ENCODE measurements at places on chromosomes 1 and 21. TPM values are rescaled to one million over a fixed set of nuclear protein-coding genes. Genes with fewer than 3 reads are reported as not detected.

- no peak for DNase-seq
Measured at GRCh38 chr1:12026586-12026985, 7.3 kb downstream of the MIIP start.

DNA sequence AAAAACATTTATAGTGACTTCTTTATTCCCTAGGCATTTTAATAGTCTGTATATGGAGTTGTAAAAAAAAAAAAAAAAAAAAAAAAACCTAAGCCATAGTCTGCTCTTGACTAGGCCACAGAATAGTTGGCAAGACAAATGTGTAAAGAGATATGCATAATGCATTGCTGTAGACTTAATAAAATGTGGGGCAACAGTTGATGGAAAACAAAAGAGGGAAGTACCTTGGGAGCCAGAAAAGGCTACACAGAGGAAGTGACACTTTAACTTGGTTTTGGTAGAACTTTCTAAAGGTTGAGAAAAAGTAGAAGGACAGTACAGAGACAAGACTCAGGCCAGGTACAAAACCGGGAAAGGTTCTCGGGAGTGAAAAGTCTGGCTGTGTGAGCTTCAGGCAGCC, 802.9 kb upstream of the ADAMTS5 start:
- no peak for DNase-seq

Gene NR1I3
- not detected for total RNA-seq

DNA sequence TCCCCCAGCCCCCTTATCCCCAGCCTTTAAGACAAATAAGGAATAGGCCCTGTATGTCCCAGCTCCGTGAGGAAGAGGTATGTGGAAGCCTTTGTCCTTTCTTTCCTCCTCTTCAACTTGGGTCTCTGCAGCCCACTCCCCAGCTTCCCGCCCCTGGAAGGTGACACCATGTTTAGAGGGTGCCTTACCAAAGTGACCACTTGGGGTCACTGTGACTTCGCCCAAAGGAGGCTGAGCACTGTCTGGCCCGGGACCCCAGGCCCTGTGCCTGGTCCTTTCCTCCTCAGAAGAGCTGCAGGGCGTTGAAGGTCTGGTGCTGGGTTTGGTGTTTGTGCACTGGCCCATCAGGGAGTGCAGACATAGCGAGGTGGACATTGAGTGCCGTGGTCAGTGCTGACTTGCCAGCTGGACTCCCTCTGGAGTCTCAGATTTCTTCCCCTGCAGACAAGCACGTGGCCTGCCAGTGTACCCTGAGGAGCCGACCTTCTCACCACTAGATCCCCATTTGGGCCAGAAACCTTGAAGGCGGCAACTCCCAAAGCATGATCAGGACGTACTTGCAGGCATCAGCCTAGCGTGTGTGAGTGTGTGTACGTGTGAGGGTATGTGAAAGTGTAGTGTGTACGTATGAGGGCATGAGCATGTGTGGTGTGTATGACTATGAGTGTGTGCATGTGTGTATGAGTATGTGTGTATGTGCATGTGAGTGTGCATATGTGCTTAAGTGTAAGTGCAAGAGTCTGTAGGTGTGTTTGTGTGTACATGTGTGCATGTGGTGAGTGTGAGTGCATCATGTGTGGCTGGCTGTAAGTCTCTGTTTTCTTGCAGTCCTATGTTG, 181.4 kb upstream of the KIAA0040 start:
- peak; percentile 46 for DNase-seq

- no peak for DNase-seq
Measured at GRCh38 chr1:101847626-101848025, 149.1 kb downstream of the OLFM3 start.

GRCh38 chr1:224057461-224058199, 56.3 kb upstream of the FBXO28 start:
- no peak for DNase-seq

DNA sequence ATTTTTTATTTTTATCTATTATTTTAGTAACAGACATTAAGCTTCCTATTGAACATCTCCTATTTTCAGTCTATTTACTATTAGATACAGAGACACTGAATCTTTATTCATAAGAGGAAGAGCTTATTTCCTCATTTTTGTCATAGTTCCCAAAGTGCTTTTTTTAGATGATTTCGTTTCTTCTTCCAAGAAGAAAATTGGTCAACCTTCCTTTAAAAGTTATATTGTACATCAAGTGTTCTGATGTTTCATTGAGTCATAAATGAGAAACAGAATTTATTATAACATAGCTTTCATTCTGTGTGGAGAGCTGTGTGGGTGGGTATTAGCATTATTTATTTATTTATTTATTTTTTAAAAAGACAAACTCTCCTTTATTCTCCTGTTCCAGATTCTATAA, 50.6 kb upstream of the BACH1 start:
- DNase-seq: no peak

GRCh38 chr1:233672732-233673131, 58.8 kb downstream of the KCNK1 start:
- no peak for DNase-seq

DNA sequence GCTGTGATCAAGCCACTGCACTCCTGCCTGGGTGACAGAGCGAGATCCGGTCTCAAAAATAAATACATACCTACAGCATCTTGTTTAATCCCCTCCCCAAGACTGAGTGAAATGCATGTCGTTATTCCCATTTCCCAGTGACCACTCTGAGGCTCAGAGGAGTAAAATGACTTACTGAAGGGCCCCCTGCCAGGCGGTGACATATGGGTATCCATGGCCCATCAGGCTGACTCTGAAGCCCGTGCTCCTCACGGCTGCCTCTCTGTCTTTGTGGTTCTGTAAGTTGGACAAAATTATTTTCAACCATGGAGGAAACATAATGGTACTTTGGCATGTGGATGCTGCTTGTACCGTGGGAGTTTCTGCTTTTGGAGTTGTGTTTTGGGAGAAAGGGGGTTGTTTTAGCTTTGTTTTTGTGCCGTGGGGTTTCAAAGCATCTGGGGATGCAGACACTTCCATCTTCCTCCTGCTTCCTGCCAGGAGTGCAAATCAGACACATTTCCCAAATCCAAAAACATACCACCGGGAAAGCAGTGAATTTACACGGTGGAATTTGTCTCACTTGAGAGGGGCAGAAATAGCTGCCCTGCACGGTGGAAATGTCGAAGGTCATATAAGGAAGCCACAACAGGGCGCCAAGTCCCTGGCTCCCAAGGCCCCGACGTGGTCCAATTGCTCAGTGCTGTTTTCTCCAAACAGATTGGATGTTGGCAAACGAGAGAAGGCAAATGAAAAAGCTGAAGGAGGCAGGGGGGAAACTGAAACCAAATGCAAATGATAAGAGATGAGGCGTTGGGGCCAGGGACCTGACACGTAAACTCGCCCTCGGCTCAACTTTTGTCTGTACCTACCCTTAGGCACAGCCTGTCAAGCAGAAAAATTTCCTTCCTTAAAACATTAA, 17.1 kb upstream of the PINK1 start:
- no peak for DNase-seq

DNA sequence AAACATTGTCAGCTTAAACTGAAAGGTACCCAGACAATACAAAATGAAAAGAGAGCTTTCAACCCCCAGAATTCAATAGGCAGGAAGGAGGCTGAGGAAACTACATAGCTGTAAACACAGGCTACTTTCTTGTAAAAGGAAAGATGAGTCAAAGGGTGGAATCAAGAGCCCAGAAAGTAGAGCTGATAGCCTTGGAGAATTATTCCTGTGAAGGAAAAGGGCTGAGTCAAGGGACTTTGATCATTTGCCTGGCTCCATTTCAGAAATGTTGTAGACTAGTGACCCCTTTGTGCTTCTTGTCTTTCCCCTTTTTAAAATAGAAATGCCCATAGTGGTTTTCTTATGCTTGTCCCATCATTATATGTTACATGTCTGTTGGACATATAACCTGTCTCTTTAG, 597.6 kb downstream of the ADGRL2 start:
- DNase-seq: no peak

GRCh38 chr1:6547301-6547700, 7.0 kb downstream of the NOL9 start:
- DNase-seq: no peak

DNA sequence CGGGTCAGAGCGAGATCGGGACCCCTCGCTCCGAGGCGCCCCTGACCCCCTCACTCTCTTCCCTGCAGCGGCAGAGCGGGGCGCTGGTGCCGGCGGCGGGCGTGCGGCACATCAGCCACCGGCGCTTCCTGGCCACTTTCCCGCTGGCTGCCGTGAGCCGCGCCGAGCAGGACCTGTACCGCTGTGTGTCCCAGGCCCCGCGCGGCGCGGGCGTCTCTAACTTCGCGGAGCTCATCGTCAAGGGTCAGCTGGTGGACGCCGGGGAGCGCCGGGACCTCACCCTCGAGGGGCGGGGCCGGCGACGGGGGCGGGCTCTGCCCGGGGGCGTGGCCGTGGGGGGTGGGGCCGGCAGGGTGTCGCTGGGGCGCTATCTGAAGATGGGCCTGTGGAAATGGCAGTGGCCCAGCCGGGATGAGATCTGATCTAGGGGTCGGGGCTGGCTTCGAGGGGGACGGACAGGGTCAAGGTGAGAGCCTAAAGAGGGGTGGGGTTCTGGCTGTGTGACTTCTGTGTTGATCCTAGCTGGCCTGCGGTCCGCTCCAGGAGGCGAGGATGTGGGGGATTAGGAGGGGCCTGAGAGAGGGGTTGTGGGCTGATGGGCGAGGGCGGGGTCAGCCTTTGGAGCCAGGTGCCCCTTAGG, 23.6 kb downstream of the PTPRU start:
- no peak for DNase-seq

Gene SPATA17
- 5.1 TPM for total RNA-seq

- no peak for DNase-seq
Measured at GRCh38 chr1:210024996-210025395, 87.0 kb downstream of the SYT14 start.

- DNase-seq: no peak
Measured at GRCh38 chr1:71086331-71086730, 5.5 kb upstream of the ZRANB2 start.

- DNase-seq: no peak
Measured at GRCh38 chr1:180988253-180988752, 34.4 kb downstream of the STX6 start.

DNA sequence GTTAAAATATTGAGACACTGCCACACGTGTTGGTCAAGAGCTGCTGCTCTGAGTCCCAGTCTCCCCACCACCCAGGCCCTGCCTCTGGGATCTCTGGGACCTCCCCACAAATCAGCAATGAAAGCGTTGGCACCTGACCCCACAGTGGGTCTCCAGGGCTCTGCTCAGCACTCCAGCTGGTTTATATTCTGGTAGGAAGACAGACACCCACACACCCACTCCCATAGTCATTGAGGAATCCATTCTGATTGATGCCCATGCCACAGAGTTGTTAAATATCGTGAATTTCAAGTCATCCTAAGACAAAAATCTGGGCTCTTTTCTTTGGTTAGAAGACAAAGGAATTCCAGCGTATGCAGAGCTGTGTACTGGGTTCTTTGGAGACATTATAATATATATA, 91.6 kb downstream of the KIF26B start:
- DNase-seq: no peak

- DNase-seq: no peak
Measured at GRCh38 chr1:192943522-192943921, 115.6 kb downstream of the UCHL5 start.

DNA sequence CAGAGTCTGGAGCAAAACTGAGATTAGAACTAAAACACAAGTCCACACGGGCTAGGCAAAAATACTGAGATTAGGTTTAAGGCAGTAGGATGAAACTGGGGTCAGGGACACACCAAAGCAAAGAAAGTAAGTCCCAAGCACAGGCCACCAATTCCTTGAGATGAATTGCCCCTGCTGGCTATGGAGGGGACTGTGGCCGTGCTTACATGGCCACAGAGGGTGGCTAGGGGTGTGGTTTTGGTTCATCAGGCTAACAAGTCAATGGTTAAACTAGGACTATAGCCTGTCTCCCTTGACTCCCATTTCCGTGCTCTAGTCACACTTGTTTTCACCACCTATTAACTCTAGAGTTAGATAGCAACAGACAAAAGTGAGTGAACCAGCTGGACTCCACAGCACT, 394.8 kb downstream of the PBX1 start:
- no peak for DNase-seq

GRCh38 chr1:239891621-239892358, 199.9 kb upstream of the FMN2 start:
- no peak for DNase-seq

DNA sequence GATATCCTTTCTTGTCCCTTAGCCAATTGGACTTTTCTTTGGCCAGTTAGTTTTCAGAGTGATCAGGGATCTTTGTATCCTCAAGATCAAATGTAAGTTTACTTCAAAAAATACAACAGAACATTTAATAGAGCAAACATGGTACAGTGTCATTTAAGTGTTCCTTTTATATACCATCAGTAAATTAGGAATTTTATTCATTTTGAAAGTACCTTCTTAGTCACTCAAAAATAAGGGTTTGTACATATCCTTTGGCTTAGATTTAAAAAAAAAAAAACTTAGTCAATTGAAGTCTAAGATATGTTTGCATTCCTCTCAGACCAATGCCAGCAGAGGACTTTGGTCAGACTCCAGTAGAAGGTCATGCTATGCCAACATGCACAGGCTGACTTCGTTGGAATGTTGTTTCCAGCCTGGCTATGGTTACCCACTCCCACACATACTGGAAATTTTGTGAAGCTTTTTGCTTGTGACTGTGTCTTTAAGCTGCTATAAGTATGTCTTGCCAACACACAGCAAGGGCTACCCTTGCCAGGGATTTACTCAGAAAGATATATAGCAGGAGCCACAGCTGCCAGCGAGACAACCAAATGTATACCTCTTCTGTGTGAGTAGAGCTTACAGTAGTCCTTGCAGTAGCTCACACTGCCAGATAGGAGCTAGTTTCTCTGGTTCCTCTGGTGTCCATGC, 81.5 kb upstream of the LRIF1 start:
- no peak for DNase-seq

- DNase-seq: no peak
Measured at GRCh38 chr1:166166329-166166697, 488 bp downstream of the FAM78B start.

Gene CFHR3
- 0.31 TPM for total RNA-seq

DNA sequence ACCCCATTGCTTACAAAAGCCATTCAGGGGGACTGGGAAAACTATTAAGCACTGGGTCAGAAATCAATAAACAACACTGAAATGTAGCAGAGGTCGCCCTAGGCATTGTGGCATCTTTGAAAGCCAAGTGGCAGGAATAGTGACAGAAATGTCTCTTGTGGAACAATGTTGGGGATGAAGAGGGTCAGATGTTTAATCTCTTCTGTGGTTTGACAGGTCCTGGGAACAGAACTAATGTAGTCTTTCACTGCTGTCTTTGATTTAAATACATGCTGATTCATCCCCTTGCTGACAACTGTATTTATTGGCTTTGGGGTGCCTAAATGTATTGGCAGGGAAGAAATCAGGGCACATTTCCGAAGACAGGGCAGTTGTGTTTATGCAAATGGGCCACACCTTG, 194.8 kb downstream of the ATG4C start:
- no peak for DNase-seq
